Fibroblast of lung (primary cell): ENCODE measurements at places on chromosomes 3 and 15.

DNA sequence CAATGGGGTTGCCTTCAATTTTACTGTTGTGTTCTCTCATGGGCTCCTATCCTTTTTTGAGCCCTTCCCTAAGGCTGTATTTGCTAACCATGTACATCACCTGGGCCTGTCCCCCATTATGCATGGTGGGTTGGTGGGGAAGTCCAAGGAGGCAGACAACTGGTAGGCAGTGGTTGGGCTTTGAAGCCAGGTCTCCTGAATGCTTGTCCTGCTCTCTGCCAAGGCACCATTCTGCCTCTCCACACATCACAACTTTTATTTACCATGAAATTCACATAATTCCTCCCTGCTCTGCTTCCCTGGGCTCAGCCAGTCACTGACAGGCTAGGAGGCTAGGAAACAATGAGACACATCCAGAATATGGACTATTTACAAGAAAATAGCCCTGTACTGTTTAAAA, 41.0 kb upstream of the COPB2 start:
- DNase-seq, result no peak
- no peak overlapping the region for H3K27ac ChIP-seq
- no peak overlapping the region for H3K4me3 ChIP-seq
- no peaks in the 10 kb centered on the region for H3K4me1 ChIP-seq

- H3K4me3 ChIP-seq, result no peak overlapping the region
- H3K27ac ChIP-seq, result no peak overlapping the region
- H3K36me3 ChIP-seq, result no peaks in the 10 kb centered on the region
- DNase-seq, result no peak
- no peaks in the 10 kb centered on the region for H3K4me1 ChIP-seq
- no peaks in the 10 kb centered on the region for H3K27me3 ChIP-seq
Observed at GRCh38 chr3:148531836-148532235, 165.9 kb upstream of the AGTR1 start.

DNA sequence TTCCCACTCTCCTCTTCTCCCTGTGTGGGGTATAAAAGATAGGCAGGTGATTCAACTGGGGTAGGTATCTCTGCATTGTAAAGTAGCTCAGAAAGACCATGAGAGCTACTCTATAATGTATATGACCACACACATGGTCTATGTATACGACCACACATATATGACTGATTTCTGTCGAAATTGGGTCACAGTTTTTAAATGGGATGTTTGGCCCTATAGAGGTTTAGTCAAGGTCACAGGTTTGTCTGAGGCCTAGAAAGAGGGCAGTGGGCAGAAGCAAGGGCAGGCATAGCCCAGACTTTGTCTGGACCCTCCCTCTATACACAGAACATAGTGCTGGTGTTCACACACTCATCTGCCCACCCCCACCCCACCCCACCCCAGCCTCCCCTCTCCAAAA, 4.4 kb downstream of the LAMP3 start:
- no peak overlapping the region for H3K4me3 ChIP-seq
- H3K36me3 ChIP-seq, result no peaks in the 10 kb centered on the region
- no peaks in the 10 kb centered on the region for H3K4me1 ChIP-seq
- DNase-seq, result no peak
- H3K27ac ChIP-seq, result no peak overlapping the region

DNA sequence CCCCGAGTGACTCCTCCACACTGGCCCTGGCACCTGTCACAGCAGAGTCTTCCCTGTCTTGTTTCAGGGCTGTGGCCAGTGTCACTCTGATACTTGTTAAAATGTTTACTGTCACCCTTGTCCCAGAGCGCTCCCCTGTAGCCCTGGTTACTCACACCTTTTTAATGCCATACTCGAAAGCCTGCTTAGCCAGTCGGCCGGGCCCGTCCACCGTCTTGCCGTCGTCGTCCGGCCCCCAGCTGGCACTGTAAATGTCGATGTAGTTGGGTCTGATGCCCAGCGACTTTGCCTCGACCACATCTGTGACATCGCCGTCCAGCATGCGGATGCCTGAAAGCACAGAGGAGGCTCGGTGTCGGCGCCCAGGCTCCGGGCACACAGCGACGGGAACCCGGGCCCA, 91.3 kb downstream of the PCSK6 start:
- H3K36me3 ChIP-seq, result no peaks in the 10 kb centered on the region
- no peak for DNase-seq
- peaks cover 2% of the 10 kb centered on the region for H3K27me3 ChIP-seq
- H3K4me3 ChIP-seq, result no peak overlapping the region

- no peaks in the 10 kb centered on the region for H3K27me3 ChIP-seq
- H3K4me3 ChIP-seq, result no peak overlapping the region
- H3K4me1 ChIP-seq, result peaks cover 15% of the 10 kb centered on the region
- peaks cover 2% of the 10 kb centered on the region for H3K36me3 ChIP-seq
- H3K27ac ChIP-seq, result no peak overlapping the region
Observed at GRCh38 chr15:66706225-66706732, 4.2 kb downstream of the SMAD6 start.
